Inflammatory macrophage treated with lipopolysaccharide for 1 hour (primary cell): ENCODE measurements at places on chromosomes 12 and 14.
A peak's percentile ranks its signal among the peaks of the same experiment; 100 is the strongest.

DNA sequence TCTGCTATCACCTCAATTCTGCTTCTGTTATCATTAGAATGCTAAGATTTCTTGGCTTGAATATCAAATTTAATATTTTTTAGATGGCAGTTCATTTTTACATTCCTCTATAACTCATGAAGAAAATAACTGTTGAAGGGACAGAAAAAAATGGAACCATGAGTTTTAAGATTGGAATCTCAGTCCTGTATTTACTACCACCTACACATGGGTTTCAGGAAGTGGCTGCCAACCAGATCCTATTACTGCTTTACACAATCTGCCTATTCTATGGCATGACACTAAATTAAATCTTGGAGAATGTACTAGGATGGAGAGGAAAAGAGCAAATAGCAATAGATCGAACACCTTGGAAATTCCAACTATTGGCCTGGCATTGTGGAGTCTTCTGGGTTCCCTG, 140.8 kb downstream of the DUSP6 start:
- DNase-seq = no peak

DNA sequence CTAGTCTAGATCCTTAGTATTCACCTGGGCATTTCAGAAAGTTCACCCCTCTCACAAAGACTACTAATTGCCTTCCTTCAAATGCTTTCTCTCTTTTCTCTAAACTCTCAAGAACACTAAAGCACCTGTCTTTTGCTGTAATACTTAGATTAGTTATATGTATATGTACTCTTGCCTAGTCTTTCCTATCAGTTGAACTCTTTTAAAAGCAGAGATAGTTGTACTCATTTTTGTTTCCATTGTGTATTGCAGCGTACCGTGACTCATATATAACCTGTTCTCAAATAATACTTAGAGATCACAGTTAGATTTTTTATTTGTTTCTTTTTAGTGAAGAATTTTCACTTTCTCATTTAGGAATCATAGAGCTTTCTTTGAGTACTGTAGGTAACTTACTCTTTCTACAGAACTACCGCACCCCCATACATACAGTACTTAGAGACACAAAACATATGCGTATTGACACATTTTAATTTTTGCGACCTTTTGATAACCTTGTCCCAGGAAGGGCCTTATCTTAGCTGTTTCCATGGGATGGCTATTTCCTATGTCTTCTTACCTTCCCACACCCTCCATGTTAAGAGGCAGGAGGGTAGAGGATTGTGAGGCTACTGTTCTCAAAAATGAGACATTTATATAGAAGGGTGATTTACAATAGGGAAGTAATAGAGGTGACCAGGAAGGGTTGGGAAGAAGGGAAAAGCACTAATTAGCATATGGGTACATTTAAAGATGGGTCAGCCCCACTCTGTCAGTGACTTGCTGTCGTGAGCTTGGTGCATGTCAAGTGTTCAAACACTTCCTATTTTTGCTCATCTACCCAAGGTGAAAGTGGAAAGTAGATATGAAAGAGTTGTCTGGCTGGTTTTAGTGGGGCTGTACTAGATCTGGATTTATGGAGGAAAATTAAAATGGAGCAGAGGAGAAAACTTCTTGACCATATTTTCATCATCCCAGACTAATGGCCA, 74.3 kb downstream of the PLEKHA5 start:
- DNase-seq = no peak

DNA sequence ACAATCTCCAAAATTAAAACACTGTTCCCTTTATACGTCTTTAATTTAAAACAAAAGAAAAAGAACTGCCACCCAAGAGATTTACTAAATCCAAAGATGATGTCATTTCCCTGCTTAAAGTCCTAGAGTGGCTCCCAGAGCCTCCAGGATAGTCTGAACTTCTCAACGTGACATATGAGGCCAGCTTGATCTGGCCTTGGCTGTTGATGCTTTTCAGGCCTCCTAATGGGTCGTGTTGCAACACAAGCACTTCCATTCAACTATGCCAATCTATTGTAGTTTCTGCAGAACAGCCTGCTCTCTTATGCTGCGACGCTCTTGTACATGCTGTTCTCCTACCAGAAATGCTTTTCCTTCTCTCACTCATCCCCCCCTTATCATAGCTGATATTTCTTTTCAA, 35.7 kb downstream of the LGR5 start:
- DNase-seq = no peak

DNA sequence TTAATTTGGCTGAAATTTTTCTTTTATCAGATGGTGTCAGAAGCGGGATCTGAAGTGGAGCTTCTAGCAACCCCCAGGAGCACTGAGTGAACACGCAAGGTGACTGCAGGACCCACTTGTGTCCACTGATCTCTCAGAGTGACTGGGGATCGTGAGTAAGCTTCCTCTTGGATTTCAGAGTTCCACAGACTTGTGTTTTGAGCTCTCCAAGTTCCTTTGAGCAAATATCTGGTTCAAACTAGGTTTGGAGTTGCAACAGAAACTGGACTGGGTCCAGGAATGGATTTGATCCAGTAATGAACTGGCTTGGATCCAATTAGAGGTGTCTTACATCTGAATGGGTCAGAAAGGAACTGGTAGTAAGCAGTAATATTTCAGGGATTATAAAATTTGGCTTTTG, 24.7 kb upstream of the B4GALNT1 start:
- no peak for DNase-seq

DNA sequence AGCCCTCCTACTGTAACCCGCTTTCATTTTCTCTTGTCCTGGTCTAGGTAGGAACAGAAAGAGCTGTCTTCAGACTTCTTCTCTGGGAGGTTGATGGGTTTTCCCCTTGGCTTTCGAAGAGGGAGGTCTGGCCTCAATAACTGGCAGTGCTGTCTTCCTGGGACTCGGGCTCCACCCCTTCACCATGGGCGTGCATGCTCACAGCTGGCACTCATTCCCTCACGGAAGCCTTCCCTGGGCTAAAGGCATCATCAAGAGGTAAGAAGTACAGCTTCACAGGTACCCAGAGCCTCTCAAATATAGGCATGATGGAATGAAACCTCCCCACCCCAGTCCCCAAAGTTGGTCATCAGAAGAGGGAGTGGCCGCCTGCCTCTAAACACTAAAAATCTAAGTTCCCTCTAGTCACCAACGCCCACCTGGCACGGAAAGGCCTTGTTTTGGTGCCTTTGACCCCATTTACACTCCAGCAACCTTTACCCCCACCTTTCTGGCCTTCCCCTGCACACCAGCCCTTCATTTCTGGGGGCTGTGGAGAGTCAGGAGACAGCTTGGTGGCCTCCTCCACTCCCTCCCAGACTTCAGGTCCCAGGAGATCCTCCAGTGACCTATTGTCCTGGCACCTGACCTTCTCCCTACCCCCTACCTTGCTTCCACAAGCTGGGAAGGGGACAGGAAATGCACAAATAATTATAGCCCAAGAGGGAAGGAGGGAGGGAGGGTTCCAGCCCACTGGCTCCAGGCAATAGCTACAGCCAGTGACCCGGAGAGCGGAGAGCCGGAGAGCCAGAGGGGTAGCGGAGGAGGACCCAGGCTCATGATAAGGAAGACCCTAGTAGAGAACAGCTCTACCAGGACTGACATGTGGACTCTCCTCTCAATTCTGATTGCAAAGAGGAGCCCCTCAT, 2.8 kb downstream of the RAPGEF3 start:
- DNase-seq = peak; percentile 60

DNA sequence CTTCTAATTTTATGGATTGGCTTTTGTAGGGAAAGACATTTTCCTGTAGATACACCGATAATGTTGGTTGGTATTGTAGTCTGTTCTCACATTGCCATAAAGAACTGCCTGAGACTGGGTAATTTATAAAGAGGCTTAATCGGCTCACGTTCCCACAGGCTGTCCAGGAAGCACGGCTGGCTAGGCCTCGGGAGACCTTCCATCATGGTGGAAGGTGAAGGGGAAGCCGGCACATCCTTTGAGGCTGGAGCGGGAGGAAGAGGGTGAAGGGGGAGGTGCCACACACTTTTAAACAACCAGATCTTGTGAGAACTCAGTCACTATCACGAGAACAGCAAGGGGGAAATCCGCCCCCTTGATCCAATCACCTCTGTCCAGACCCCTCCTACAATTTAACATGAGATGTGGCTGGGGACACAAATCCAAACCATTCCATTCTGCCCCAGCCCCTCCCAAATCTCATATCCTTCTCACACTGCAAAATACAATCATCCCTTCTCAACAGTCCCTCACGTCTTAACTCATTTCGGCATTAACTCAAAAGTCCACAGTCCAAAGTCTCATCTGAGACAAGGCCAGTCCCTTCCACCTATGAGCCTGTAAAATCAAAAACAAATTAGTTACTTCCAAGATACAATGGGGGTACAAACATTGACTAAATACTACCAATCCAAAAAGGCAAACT, 66.7 kb upstream of the EIF5 start:
- no peak for DNase-seq

DNA sequence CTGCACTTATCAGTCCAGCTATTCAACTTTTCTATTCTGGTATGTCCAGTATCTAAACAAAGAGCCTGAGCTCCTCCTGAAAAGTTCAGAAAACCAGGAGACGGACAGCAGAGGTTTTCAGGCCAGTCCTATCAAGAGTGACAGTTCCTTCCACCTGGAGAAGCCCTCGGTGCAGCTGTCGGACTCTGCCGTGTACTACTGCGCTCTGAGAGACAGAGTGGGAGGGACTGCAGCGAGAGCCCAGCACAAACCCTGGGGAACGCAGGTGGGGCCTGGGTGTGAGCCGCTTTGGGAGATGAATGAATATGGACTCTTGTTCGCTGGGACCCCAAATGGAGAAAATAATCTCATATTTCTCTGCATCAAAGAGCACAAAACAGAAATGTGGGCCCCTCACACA, 329.8 kb upstream of the OR4E1 start:
- no peak for DNase-seq

GRCh38 chr12:75996861-75997447, 34.6 kb downstream of the PHLDA1 start:
- DNase-seq = no peak

DNA sequence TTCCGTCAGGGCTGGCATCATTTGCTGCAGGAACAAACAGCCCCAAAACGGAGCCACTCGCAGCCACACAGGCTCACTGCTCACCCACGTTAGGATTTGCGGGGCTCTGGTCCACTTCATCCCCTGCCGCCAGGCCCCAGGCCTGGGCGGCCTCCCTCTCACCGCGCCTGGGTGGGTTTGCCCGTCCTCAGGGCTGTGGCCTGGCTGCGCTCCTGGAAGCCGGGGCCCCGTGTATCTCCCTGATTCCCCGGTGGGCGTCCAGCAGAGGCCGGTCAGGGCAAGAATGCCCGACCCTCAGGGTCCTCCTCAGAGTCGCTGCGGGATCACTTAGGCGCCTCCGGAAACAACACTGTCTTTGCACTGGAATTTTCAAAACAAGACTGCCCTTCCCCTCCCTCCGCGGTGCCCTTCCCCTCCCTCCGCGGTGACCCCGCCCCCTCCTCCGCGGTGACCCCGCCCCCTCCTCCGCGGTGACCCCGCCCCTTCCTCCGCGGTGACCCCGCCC, 15.7 kb upstream of the FBRSL1 start:
- DNase-seq = no peak

DNA sequence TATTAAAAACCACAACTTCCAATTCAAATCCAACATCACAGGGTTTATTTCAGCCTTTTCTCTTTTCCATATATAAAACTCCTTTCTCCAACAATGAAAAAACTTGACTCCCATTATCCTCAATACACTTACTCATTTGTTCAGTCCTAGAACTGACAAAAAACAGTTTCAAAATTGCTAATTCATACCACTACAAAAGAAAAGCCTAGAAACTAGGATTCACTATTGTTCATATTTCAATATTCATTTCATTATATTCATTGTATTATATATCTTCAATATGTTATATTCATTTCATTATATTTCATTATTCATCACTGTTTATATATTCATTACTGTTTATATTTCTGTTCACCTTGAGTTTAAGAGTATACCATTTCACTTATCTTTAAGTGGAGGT, 85.8 kb downstream of the NUMB start:
- DNase-seq = no peak

DNA sequence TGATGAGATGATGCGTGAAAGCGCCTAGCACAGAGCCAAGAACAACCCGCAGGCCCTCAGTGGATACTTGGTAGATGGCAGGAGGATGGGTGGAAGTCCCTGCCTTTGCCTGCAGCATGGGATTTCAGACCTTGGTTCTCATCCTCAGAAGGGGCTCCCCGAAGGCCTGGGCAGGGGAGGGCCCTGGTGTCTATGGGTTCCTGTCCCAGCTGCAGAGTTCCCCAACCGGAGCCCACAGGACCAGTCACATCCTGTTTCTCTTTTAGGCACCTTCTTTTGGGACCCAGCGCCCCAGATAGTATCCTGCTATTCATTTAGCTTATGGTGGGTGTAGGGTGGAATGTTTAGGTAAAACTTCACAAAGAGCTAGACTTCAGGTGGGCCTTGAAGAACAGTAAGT, 55.5 kb downstream of the CALM1 start:
- no peak for DNase-seq

- DNase-seq = no peak
These were observed 36.5 kb downstream of the CMKLR1 start for GRCh38 chr12:108302403-108303311.

DNA sequence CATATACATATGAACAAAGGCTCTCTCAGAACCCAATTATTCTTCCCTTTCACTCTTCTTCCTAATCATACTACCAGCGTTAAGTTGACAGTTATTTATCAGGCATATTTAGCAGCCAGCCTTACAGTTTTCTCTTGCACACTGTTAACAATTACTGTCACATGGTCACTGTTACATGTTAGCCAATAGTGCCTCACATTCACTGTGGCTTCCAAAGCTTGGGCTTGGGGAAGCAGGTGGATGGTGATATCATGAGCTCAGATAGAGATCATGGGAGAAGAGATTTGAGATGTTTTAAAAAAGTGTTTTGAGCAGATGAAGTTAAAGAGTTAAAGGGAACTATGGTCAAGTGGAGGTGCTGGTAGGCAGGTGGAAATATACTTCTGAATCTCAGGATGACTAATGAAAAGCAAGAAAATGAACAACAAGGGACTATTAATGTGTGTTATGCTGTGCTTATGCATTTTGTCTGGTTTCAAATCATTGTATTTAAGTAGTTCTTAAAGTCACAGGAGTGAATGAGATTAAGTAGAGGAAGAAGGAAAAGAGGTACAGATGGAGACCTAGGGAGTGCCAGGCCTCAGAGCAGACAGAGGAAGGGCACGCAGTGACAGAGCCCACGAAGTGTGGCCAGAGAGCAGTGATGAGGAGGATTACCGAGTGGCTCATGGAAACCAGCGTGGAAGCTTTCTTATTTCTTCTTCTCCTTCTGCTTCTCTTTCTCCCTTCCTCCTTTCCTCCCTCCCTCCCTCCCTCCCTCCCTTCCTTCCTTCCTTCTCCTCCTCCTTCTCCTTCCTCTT, 39.6 kb downstream of the BICD1 start:
- DNase-seq = no peak
